Progenitor cell of endocrine pancreas (in vitro differentiated cells): ENCODE measurements at places on chromosomes 4 and X. TPM values are rescaled to one million over a fixed set of nuclear protein-coding genes. Genes with fewer than 3 reads are reported as not detected.

GRCh38 chrX:36583674-36584073 is 424.5 kb upstream of the FAM47C start:
- no peak for DNase-seq

GRCh38 chr4:28287831-28288233 is 1427.2 kb downstream of the STIM2 start:
- no peak for DNase-seq

DNA sequence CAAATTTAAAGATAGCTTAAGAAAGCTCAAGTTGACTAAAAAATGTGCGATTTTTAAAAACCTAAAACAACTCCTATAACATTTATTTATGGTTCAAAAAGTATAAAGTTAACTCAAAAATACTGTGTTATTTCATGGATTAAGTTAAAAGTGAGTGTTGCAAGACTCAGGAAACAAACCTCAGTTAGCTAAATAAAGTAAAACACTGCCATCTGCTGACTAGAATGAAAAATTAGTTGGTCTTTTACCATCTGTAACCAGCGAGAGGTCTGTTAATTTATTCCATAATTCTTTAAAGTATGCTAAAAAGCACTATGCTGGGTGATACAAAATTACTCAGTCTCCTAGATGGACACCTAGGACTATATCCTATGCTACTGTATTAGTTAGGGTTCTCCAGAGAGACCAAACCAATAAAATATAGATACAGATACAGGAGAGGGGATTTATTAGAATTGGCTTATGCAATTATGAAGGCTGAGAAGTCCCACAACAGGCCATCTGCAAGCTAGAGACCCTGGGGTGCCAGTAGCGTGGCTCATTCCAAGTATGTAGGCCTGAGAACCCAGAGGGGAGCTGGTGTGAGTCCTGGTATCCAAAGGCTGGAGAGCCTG is 4.9 kb upstream of the WDFY3 start:
- no peak for DNase-seq

DNA sequence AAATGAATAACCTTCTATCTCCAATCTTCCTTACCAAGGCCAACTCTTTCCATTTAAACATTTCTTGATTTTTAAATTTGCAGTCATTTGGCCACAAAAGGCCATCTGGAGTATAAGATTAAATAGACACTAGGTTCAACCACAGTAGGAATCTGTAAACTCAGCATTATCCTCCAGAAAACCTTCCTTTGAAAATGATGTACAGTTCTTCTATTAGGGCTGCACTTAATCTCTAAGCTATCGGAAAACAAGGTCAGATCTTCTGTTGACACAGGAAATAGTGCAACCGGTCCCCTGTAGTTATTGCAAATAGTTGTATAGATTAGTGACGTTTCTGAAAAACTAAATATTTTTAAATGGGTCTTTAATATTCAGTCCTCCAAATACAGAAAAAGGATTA is 359.0 kb upstream of the ATOH1 start:
- no peak for DNase-seq

DNA sequence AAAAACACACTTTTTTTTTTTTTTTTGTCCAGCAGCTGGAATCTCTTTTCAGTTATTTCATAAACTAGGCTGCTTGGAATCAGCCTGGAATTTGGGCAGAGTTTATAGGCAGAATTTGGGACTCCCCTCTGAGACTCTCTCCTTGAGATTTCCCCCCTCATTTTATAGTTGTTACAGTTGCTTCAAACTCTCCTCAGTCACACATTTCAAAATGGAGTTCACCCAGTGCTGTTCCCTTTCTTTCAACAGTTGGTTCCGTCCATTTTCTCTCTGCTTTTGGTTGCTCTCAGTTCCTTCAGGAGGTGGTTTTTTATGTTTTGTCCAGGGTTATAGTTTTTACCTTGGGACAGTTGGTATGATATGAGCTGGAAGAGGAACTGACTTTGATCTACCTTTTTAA is 27.5 kb downstream of the NSD2 start:
- no peak for DNase-seq

DNA sequence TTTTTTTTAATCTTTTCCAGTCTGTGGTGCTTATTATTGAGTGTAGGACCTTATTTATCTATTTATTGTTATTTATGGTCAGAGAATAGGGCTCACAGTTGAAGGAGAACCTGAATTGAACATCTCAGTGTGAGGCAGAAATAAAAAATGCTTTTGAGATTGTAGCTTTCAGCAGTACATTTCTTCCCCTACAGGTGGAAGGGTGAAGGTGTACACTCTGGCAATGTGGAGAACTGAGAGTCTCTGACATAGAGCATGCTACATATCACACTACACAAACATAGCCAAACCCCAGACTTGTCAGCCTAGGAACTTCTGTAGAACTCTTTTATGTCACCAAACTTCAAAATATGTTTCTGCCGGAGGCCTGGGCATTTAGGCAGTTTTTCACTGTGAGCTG is 140.2 kb downstream of the STIM2 start:
- DNase-seq = no peak

MAGEH1 gene
- 28.3 and 33.6 TPM in 2 replicates for total RNA-seq

SMPX gene
- total RNA-seq = not detected in 2 replicates

P2RY10 gene
- total RNA-seq = not detected in 2 replicates

EDA gene
- 3.0 and 4.8 TPM in 2 replicates for total RNA-seq

RASSF6 gene
- 10.1 and 10.6 TPM in 2 replicates for total RNA-seq
